ENCODE measurements at places on chromosomes 11 and 22. TPM values are rescaled to one million over a fixed set of nuclear protein-coding genes. Genes with fewer than 3 reads are reported as not detected.

OR51F1 gene
- total RNA-seq, result not detected

MUS81 gene
- 46.9 TPM for total RNA-seq

HEPHL1 gene
- total RNA-seq, result not detected

PGGHG gene
- total RNA-seq, result 13.2 TPM

GSTT2B gene
- total RNA-seq, result 11.4 TPM
